M059J (cell line): ENCODE measurements at places on chromosomes 7 and 10. TPM values are rescaled to one million over a fixed set of nuclear protein-coding genes. Genes with fewer than 3 reads are reported as not detected.

ADK gene
- 67.2 and 72.7 TPM in 2 replicates for total RNA-seq

SFXN4 gene
- 18.5 and 22.0 TPM in 2 replicates for total RNA-seq

GRID2IP gene
- total RNA-seq: 0.02 TPM in 1 of 2 replicates, not detected in the other

- no peak for DNase-seq
These were observed 184.7 kb downstream of the DGKB start for GRCh38 chr7:14717816-14718215.

GRCh38 chr10:62831346-62831745, 15.2 kb upstream of the EGR2 start:
- peak; percentile 42 for DNase-seq

DNA sequence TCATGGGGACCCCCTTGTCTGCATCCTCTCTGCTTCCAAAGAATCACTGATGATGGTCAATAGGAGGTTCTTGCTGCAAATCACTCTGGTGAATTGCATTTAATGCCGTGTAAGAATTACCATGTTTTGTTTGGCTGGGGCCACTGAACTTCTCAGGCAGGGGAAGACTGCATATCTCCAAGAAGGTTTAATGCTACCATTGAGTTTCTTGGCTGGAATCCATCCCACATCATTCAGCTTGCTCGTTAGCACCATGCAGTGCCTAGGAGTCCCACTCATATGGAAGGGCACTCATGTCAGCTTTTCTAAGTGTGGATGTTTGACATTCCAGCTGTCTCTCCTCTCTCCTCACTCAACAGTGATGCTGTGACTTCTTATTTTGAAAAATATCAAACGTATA, 50.2 kb upstream of the BAMBI start:
- DNase-seq: no peak

GARIN1A gene
- 0.02 and 0.07 TPM in 2 replicates for total RNA-seq

ARMH3 gene
- 6.9 and 13.0 TPM in 2 replicates for total RNA-seq

DNA sequence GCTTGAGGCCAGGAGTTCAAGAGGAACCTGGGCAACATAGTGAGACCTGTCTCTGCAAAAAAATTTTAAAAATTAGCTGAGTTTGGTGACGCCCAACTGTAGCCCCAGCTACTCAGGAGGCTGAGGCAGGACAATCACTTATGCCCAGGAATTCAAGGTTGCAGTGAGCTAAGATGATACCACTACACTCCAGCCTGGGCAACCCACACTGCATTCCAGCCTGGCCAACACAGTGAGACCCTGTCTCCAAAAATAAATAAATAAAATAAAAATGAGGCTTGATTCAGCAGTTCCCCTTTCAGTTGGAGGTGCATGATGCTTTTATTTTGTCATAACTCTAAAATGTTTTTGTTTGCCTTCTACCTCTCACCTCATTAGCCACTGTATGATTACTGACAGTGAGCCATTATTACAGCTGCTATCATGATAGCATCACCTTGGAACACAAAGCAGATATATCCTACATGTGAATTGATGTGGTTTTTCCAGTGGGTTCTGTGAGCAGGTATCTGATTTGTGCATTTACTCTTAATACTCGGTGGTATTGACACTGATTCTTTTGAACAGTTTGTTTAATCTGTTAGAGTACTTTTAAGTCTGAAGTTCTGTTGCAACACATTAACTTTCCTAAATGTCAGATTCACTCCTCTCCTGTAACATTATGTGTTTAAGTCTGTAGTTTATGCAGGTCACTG, 49.1 kb downstream of the ARID5B start:
- DNase-seq: no peak

DNA sequence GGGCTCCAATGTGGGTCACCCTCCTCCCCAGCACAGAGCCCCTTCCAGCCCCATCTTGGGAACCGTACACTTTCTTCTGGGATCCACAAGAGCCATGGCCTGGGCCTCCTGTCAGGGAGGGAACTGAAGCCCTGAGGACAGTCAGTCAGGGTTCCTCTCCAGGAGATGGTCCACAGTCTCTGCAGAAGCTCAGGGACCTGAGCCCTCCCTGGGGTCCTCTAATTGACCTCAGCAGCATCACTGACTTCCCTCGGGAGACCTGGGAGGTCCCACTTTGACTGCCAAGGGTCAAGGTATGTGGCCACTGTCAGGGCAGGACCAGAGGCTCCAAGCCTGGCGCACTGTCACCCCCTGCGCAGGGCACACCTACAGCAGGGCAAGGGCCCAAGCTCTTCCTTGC, 32.3 kb downstream of the NOD1 start:
- DNase-seq: no peak

DNA sequence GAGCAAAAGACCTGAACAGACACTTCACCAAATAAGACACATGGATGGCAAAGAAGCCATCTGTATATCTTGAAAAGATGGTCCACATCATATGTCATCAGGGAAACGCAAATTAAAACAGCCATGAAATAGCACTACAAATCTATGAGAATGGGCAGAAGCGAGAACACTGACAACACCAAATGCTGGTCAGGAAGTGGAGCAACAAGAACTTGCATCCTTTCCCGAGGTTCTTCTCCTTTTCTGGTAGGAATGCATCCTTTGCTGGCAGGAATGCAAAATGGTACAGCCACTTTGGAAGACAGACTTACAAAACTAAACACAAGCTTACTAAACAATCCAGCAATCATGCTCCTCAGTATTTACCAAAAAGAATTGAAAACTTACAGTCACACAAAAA, 60.0 kb downstream of the PIK3AP1 start:
- no peak for DNase-seq

STAM gene
- total RNA-seq: 15.5 and 18.4 TPM in 2 replicates

DNA sequence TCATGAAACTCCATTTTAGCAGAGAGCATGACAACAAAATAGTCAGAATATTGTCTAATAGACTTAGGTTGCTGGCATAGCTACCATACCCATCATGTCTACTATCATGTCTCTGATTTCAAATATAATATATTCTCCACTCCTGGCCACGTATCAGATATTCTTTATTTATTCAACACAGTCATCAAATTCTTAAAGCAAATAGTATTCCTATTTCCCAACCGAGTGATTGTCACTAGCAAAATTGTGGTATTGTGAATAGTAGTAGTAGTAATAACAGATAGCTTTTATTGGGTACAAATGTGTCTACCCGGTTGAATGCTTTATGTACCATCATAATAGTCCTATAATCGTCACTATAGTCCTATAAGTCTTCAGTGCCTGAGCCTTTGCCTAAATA, 918.6 kb downstream of the KCNMA1 start:
- DNase-seq: no peak

DNA sequence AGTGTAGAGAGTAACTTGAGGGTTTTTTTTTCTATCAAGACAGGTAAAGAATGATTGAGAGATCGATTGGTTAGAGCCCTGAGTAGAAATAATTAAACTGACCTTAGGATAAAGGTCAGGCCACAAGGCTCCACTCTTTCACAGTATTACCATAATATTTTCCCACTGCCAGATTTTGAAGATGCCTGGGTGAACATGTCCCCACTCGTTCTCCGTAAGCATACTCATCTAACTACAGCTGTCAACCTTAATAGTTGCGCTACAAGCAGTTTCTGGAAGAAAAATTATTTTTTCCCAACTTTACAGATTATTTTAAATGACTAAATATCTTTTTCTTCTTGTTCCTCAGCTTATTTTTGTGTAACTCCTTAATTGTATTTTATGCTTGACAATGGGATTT, 203.2 kb upstream of the LRGUK start:
- no peak for DNase-seq

DNA sequence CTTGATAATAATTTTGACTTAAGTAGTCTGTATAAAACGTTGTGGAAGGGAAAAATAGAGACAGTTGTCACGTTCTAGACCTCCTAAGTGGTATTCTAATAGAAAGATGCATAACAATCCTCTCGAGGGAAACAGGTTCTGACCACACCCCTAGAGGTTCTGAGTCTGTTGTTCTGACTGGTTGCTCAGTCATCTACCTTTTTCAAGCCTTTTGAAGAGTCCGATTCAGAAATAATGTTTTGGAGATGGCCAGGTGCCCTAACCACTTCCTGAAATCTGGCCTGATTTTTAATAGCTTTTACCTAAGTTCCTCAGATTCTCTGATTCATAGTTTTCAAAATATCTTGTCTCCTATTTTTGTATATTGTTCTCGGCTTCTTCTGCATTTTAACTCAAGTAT, 175.6 kb downstream of the HDAC9 start:
- DNase-seq: peak; percentile 24

FGFR2 gene
- 2.1 and 6.8 TPM in 2 replicates for total RNA-seq
